Stimulated activated CD8-positive, alpha-beta memory T cell treated with anti-CD3 and anti-CD28 coated beads, Interleukin-7, amount 100 ng/mL, for 1 hour (primary cell): ENCODE measurements at places on chromosomes 16 and 17.

GRCh38 chr17:50056217-50056960 lies 479 bp downstream of the ITGA3 start:
- DNase-seq, result peak; percentile 33

DNA sequence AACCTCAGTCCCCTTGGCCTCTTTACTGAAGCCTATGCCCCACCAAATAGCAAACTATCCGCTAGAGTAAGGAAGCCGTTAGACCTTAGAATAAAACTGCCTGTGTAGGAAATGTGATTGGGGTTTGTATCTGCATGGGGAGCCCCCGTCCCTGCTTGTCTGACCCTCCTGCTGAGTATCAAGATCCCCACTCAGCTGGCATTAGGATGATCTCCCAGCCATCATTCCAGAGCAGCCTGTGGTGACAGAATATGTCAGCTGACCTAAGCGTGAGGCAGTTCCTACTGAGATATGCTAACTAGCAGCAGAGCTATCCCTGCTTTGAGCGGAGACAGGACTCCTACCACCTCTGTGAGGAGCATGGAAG lies 645 bp upstream of the GFOD2 start:
- no peak for DNase-seq

GRCh38 chr16:81531419-81531821 lies 86.8 kb downstream of the CMIP start:
- no peak for DNase-seq

GRCh38 chr17:49247944-49248343 lies 17.4 kb upstream of the PHOSPHO1 start:
- DNase-seq, result no peak

DNA sequence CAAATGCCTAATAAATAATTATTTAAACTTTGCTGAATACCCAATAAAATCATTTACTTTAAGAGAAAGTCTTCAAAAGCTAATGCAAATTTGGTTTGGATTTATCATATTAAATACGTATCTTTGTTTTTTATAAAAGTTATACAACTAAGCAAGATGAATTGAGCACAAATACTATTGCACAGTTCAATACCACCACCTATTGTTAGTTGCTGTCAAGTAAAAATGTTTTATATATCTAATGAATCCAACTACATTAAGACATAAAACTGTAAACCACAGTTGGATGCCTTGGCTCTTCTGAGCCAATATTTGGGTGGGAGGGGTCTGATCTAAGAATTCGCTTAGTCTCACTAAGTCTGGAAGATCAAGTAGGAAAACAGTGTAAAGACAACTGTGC lies 7.7 kb downstream of the FBXL20 start:
- no peak for DNase-seq

DNA sequence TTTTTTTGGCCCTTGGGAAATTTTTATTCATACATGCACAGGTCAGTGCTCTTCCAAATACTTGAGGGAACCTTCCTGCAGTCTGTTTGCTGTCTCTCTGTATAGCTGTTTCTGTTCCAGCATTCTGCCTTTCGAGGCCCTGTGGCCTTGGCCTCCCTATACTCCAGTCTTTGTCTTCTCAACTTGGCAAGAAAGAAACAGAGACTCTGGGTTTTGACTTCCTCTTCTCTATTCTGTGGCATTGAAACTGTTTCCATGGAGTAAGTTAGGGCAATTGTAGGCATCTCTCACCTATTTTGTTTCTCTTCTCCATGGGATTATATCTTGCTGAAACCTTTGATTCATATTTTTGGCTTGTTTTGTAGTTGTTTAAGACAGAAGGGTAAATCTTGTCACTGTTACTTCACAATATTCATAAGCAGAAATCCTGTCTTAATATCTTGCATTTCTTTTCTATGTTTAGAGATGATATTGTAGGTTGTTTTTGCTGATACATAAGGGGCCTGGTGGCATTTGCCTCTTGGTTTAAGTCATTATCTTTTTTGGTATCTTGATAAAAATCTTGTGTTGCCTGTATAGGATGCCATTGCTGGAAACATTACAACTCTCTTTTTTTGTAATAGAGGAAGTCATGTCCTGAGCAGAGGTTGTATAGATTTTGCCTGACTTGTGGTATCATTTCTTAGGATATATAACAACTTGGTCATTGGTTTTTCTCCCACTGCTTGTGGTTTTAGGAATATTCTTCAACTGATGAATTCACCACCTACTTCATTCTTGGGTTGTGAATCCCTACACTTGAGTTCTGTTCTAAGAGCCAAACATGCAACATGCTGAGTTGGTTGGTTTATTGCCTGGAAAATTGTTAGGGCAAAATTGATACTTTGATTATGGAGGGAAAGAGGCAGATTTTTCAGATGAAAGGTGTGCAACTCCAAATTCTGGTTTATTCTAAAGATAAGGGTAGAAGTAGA lies 168.6 kb downstream of the FTO start:
- no peak for DNase-seq

DNA sequence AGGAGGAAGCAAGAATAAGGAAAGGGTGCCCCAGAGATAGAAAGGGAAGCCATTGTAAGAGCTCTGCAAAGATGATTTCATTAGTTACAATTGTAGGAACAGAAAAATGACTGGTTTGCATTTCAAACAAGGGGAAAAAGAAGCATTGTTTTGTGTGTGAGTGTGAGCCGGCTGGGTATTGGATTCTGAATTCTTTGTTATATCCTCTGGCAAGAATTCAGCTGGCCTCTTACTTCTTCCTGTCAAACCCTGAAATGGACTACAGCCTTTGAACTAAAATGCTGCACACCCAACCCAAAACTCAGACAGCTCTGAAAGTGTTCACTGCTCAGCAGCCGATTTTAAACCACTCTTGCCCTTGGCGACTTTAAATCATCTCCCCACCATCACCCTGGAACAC lies 461.3 kb downstream of the PMP22 start:
- no peak for DNase-seq
